Pons (tissue), 1 donor: ENCODE measurements at places on chromosomes 3 and 15.

- peak; percentile 74 for DNase-seq
These were observed 33.4 kb upstream of the RAD18 start for GRCh38 chr3:8996681-8997121.

DNA sequence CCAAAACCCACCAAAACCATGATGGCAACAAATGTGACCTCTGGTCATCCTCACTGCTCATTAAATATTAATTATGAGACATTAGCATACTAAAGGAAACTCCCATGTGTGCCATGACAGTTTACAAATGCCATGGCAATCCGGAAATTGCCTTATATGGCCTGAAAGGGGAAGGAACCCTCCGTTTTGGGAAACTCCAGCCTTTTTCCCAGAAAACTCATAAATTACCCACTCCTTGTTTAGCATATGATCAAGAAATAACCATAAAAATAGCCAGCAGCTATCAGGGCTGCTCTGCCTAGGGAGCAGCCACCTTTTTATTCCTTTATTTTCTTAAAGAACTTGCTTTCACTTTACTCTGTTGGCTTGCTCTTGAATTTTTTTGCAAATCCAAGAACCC lies 992.7 kb downstream of the NTRK3 start:
- no peak for DNase-seq

- no peak for DNase-seq
These were observed 233.9 kb upstream of the CADM2 start for GRCh38 chr3:84724877-84725276.

- no peak for DNase-seq
These were observed 1034.1 kb downstream of the MCTP2 start for GRCh38 chr15:95265419-95265997.

GRCh38 chr3:184977796-184978195 lies 165.8 kb downstream of the VPS8 start:
- DNase-seq = no peak

DNA sequence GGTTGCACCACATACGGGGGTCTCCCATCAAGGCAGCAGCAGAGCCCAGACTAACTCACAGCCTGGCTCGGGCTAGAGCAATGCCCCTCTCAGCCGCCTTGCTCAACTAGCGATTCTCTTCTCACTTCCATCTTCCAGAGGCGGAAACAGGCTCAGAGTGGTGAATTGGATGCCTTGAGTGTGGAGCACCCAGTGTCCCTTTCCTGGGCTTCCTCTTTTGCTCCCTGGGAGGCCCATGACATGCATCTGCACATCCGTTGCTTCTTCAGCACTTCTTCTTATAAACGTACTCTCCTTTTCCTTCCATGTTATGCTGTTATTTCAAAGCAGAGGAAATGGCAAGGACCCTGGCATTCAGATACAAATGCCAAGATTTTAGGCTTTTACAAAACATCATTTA lies 2.1 kb upstream of the IQSEC1 start:
- no peak for DNase-seq

GRCh38 chr3:150433347-150433746 lies 25.2 kb downstream of the TSC22D2 start:
- no peak for DNase-seq

- DNase-seq = no peak
These were observed 78.8 kb upstream of the SLC6A6 start for GRCh38 chr3:14323401-14324223.

- no peak for DNase-seq
These were observed 108.4 kb downstream of the PTPRG start for GRCh38 chr3:61669668-61670299.

DNA sequence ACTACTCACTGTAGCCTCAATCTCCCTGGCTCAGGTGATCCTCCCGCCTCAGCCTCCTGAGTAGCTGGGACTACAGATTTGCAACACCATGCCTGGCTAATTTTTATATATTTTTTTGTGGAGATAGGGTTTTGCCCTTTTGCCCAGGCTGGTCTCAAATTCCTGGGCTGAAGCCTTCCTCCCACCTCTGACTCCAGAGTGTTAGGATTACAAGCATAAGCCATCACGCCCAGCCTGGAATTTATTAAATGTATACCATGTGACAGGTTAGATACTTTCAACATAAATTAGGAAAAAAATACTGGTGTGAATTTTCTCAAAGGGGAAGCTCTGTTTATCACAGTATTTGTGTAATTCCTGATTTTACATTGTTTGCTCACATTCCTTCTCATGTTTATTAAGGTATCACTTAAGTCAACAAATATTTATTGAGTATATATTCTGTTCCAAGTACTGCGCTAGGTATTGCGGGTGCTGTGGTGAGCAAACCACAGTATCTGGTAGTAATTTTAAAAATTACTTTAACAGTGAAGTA lies 24.8 kb downstream of the PPP4R2 start:
- no peak for DNase-seq

DNA sequence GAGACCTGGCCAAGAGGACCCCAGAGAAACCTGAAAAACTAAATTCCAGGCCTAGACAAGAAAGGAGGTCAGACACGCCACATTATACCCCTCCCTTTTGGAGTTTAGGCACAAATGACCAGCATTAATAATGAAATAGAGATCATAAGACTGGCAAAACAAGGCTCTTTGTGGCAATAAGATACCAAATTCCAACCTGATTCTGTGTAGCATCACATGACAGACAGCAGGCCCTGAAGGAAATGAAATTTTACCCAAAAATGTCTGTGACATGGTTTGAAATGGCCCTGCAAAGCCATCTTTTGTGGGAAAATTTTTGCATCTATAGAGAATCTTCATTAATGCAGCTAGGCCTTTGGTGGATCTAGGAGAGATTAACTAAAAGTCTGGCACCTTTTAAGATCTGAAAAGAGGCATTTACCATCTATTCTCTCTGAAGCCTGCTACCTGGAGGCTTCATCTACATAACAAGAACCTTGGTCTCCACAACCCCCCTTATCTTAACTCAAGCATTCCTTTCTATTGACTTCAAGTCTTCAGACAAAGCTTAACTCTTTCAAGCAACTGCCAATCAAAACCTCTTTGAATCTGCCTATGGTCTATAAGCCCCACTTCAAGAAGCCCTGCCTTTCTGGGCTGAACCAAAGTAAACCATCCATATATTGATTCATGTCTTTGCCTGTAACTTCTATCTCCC lies 8.0 kb downstream of the FAM174B start:
- DNase-seq = no peak

DNA sequence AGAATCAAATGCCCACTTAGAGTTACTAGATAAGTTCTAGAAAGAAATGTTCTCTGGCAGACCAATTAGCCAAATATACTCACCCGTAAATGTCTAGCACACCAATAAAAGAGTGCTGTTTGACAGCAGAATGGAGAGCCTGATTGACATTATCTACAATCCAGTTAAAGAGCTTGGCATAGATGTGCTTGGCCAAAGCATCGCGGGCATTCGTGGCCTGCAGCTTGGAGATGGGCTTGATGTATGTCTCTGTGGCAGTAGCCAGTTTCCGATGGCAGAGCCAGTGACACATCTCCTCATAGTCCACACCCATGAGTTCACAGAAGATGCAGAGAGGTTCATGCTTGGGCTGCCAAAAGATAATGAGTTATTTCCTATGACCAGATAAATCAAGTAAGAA lies 101.5 kb upstream of the MYO5C start:
- no peak for DNase-seq

GRCh38 chr15:91751611-91752010 lies 101.9 kb upstream of the SLCO3A1 start:
- no peak for DNase-seq

- no peak for DNase-seq
These were observed 86.9 kb upstream of the MEX3B start for GRCh38 chr15:82132742-82133141.

GRCh38 chr3:146169891-146170290 lies 8.9 kb upstream of the PLOD2 start:
- DNase-seq = no peak

GRCh38 chr15:98927996-98928395 lies 79.6 kb downstream of the PGPEP1L start:
- no peak for DNase-seq

GRCh38 chr3:194994551-194994981 lies 276.4 kb downstream of the XXYLT1 start:
- no peak for DNase-seq
